Spinal cord (tissue), 10 donors: ENCODE measurements at places on chromosomes 2 and 18. TPM values are rescaled to one million over a fixed set of nuclear protein-coding genes. Genes with fewer than 3 reads are reported as not detected.
A peak's percentile ranks its signal among the peaks of the same experiment; 100 is the strongest.

Gene DSG1
- total RNA-seq: 0.20 TPM

Gene ZNF804A
- total RNA-seq: 15.7 TPM

Gene BMPR2
- total RNA-seq: 44.5 TPM

Gene POMC
- total RNA-seq: 2.6 TPM

Gene MYO5B
- total RNA-seq: 8.0 TPM

Gene EGR4
- 0.10 TPM for total RNA-seq

Gene FMNL2
- total RNA-seq: 81.1 TPM

GRCh38 chr2:143258126-143258892, 129.1 kb downstream of the ARHGAP15 start:
- no peak for DNase-seq

- DNase-seq: no peak
Measured at GRCh38 chr2:234978466-234979203, 26.8 kb downstream of the SH3BP4 start.

GRCh38 chr2:133462811-133463210, 105.5 kb downstream of the NCKAP5 start:
- peak; percentile 9 for DNase-seq

DNA sequence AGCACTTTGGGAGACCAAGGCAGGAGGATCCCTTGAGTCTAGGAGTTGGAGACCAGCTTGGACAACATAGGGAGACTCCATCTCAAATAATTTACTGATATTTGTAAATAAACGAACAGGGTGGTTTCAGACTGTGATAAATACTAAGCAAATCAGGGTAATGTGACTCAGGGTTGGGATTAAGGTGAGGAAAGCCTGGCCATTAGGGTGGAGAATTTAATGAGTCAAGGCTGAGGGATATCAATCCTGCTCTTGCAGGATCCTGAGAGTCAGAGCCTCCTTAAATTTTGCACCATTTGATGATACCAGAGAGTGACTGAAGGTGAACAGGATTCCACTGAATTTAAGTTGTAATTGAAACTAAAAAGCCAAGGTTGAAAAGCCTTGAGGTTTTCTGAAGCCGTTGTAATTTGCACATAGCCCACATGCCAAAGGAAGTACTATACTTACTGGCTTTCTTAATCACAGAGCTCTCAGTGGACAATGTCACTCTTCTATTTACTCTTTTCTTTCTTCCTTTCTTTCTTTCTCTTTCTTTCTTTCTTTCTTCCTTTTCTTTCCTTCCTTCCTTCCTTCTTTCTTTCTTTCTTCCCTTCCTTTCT, 28.6 kb upstream of the AP1S3 start:
- no peak for DNase-seq

DNA sequence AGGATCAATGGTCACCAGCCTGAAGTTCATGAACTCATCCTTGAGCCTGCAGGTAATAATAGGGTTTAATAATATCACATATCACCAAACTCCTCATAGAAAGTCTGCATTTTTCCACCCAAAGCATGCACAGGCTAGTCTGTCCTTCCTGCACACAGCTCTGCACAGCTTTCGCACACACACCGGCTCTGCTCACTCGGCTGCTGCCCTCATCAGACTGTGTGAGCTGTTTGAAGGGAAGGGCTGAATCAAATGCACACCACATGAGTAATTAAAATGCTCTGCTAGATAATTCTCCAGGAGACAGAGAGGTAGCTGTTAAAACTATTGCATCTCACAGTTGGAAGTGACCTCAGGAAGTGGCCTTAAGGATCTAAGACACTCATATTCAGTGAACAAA, 108.4 kb upstream of the YPEL5 start:
- peak; percentile 23 for DNase-seq

DNA sequence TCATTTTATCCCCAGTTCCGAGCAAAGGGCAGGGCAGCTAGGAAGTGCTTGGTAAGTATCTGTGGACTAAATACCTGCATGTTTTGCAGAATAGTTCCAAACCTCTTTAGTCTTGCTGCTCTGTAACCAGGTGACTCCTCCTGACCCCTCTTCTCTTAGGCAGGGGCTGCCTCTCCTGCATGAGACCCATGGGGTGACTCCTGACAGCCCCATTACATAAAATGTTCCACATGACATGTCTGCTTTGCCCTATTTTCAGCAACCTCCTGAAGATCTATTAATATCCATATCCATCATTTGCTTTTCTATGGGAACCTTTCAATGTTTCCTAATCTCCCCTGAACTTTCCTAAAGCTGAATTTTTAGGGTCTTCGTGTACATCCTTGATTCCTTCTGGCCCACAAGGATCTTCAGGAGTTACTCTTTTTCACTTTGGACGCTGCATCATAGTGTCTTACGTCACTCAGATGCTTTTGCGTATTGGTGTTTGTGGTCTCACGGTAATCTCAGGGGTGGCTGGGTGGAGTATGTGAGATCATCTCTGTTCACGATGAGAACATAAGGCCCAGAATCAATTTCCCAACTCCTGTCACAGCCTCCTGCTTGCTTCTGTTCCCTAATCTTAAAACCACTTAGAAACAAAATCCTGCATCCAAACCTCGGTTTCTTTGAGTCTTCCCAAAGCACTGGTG, 76.6 kb downstream of the MAPK4 start:
- no peak for DNase-seq

- no peak for DNase-seq
Measured at GRCh38 chr2:160901613-160902012, 258.6 kb upstream of the TANK start.

DNA sequence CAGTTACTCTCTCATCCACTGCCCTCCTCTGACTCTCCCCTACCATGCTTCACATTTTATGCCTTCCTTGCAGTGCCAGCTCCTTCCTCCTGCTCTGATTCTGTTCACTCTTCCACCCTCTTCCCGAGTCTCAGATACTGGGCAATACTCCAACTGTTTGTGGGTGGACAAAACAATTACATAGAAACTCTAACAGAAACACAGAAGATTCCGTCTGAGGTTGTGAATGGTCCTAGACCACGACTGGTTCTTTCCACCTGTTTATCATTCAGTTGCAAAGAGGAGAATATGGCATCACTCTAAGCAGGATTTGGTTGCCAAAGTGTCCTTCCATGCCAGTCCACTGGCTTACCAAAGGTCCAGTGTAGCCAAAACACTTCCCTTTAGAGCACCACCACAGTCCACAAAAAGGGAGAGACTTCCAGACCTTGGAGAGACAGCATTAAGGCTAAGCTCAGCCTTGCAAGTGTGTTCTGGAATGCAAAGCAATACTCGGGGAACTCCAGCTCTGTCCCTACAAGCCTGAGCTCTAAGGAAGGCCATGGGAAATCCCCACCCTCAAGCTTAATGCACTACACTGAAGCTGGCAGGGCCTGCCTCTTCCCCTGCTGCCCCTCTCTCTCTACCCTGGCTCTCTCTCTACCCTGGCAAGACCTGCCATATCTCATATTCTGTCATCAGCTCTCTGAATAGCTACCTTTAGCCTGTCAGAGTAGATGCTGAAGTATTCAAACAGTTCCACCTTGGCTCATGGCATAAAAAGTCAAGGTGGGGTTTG, 33.6 kb upstream of the RND3 start:
- DNase-seq: no peak

GRCh38 chr18:79644006-79644665, 35.5 kb upstream of the CTDP1 start:
- DNase-seq: no peak

DNA sequence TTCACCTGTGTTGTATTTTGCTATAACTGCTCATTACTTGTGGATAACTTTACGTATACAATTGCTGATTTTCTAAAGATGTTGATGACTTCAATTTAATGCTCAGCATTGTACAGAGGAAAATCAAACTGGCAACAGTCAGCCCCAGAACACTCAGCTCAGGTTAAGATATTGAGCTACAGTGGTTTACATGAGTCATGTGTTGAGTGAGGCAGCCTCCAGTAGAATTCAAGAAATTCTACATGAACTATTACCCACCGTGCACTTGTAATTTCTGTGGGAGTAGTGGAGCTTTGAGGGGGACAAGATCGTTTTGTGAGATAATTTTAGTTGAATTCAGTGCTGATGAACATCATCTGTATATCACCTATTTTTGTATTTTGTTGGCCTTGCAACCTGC, 292.3 kb downstream of the ALPK2 start:
- no peak for DNase-seq
